ENCODE measurements at places on chromosomes 12 and 14.

DNA sequence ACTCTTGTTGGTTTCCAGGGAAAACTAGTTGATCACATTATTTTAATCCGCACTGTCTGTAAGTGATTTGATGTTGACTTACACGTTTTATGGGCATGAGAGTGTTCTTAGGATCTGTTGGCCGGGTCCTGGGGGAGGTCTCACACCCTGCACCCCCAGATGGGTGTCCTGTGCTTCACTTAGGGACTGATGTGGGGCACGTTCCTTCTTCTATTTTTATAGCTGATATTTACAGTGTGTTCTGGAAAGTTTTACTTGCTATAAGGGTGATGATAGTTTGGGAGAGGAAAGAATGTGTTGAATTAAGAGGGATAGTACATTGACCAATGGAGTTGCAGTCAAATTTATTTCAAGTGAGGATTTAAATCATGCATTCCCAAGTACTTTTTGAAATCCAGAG, 96.5 kb upstream of the DYNC1H1 start:
- no peaks in the 10 kb centered on the region for H3K4me1 ChIP-seq
- H3K4me3 ChIP-seq = no peak overlapping the region
- no peaks in the 10 kb centered on the region for H3K27me3 ChIP-seq
- H3K36me3 ChIP-seq = no peaks in the 10 kb centered on the region

GRCh38 chr12:32901553-32901952, 5.0 kb upstream of the PKP2 start:
- DNase-seq = no peak
- peaks cover 4% of the 10 kb centered on the region for H3K4me1 ChIP-seq
- H3K36me3 ChIP-seq = no peaks in the 10 kb centered on the region
- no peak overlapping the region for H3K4me3 ChIP-seq
- H3K27ac ChIP-seq = no peak overlapping the region

DNA sequence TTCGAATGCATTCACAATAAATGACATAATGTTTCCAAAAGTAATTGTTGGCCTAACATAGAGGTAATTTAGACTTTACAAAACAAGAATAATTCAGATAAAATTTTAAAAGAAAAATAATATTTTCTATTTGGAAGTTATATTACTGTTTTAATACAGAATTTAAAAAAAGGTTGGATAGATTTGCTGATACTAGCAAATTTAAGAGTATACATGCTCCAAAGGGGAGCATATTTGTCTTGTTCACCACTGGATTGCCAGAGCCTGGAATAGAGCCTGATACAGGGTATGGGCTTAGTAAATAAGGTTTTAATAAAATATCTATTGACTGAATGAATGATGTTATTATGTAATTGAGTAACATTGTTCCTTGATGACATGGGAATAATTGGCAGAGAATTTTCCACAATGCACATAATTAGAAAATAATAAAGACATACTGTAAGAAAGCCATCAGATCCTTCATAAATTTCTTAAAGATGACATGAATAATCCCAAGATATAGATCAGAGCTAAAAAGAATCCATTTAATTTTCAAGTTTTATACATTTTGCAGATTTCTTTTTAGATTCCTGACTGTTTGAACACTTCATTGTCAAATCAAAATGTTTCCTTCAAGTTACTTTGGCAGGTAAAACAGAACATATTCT, 305.3 kb downstream of the SLC6A15 start:
- H3K27ac ChIP-seq = no peak overlapping the region
- no peaks in the 10 kb centered on the region for H3K27me3 ChIP-seq

DNA sequence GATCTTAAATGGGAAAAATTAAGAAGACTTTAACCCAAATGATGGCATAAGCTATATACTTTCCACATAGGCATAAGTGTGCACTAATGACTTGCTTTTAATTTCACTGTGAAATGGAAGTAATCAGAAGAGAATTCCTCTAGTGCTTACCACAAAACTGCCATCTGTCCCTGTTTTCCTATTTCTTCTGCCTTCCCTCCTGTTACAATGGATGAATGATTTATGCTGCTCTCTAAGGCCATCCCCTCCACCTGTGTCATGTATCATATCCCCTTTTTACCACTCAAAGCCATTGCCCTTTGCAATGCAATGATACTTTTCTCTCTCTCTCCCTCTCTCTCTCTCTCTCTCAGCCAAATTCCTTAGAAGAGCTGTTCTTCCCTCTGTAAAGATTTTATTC, 109.1 kb downstream of the C12orf50 start:
- no peaks in the 10 kb centered on the region for H3K4me1 ChIP-seq
- no peak overlapping the region for H3K4me3 ChIP-seq
- H3K36me3 ChIP-seq = no peaks in the 10 kb centered on the region
- no peak for DNase-seq
- no peaks in the 10 kb centered on the region for H3K27me3 ChIP-seq

- H3K27me3 ChIP-seq = peaks cover 24% of the 10 kb centered on the region
- H3K4me3 ChIP-seq = no peak overlapping the region
- no peaks in the 10 kb centered on the region for H3K4me1 ChIP-seq
- H3K27ac ChIP-seq = no peak overlapping the region
- no peaks in the 10 kb centered on the region for H3K36me3 ChIP-seq
- DNase-seq = no peak
These were observed 34.3 kb downstream of the NKX2-1 start for GRCh38 chr14:36485773-36486172.

DNA sequence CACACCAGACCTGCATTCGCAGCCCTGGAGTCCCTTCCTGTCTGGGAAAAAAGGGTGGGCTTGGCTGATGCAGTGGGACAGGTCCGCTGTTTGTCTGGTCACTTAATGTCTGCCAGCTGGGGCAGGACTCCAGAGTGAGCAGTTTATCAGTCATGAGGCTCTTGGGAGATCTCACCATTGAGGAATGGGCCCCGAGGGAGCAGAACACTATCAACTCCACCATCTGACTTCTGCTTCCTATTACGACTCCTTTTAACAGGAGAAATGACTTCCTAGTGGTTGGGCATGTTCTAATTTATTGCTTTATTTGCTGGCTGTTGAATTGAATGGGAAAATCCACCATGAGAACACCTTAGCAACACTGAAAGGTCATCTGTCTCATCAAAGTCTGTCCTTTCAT, 182.5 kb upstream of the RASSF8 start:
- H3K27ac ChIP-seq = peak overlapping the region; percentile 4
- no peaks in the 10 kb centered on the region for H3K4me1 ChIP-seq
- DNase-seq = no peak
- no peaks in the 10 kb centered on the region for H3K27me3 ChIP-seq
- no peaks in the 10 kb centered on the region for H3K36me3 ChIP-seq
- H3K4me3 ChIP-seq = no peak overlapping the region

DNA sequence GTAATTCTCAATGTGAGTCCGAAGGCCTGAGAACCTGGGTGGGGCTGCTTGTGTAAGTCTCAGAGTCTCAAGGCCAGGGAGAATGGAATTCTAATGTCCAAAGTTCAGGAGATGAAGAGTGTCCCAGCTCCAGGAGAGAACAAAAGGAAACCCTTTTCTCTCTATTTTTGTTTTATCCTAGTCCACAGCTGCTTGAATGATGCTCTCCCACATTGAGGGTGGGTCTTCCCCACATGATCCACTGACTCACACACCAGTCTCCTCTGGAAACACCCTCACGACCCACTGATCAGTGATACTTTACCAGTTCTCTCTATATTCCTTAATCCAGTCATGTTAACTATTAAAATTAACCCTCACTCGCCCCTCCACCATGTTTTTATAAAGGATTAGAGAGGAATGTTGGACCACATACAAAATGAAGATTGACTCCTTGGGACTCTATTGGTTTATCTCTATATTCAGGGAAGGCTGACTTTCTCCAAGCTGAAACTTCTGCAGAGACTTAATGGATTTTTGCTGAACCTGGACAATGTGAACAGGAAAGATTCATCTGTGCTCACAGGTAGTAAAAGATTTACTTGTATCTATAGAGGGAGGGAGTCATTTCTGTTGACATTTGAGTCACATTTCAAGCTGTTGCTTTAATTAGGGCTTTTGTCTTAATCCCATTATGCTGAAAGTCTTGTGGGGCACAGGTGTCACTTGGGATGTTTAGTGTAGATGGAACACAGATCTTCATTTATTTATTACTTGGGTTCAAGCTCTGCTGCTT, 1061.0 kb upstream of the TMEM132C start:
- no peaks in the 10 kb centered on the region for H3K27me3 ChIP-seq
- no peak overlapping the region for H3K4me3 ChIP-seq
- H3K4me1 ChIP-seq = no peaks in the 10 kb centered on the region
- H3K27ac ChIP-seq = no peak overlapping the region

DNA sequence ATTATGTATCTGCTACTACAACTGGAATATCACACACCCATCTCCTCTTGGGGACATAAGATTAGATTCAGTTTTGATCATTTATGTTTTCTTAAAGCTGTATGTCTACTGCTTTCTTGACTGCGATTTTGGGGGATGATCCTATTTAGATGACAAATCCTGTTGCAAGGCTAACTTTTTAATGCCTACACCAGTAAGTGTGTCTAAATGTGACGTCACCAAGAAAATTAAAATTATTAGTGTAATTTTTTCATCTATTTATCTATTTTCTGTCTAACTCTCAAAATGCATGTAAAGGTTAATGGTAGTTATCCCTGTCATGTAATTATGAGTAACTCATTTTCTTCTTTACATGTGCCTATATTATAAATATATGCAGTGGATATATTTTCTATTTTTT, 170.9 kb upstream of the PPFIA2 start:
- no peak for DNase-seq
- no peak overlapping the region for H3K27ac ChIP-seq
- H3K27me3 ChIP-seq = no peaks in the 10 kb centered on the region
- no peaks in the 10 kb centered on the region for H3K36me3 ChIP-seq

DNA sequence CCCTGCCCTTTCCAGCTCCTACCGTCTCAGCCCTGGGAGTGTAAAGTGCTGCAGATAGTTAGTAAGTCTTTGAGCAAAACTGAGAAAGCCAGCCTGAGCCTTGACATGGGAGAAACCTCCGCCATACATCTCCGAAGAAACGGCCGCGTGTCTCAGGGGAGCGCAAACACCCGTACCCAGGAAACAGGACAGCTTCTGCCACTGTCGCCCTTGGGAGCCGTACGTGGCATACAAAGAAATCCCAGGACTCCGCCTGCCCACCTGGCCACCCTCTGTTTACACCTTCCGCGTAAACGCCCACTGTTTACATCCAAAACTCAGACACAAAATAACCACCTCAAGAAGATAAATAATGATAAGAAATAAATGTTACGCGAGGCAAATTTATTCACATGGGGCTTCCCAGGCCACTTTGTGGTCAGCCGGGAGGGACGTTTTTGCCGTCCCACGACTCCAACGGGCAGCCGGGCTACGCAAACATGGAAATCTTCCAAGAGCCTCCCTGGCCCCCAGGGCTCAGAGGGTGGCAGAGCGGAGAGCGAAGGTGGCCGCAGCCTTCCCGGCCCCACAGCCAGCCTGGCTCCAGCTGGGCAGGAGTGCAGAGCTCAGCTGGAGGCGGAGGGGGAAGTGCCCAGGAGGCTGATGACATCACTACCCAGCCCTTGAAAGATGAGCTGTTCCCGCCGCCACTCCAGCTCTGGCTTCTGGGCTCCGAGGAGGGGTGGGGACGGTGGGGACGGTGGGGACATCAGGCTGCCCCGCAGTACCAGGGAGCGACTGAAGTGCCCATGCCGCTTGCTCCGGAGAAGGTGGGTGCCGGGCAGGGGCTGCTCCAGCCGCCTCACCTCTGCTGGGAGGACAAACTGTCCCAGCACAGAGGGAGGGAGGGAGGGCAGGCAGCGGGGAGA, at the start of gene BDKRB2:
Gene BDKRB2, plus strand, starts transcription at position 689 of the 908 bp plus-strand sequence. CDS start 32,269 bp downstream, outside the sequence.
- no peaks in the 10 kb centered on the region for H3K36me3 ChIP-seq
- H3K27me3 ChIP-seq = no peaks in the 10 kb centered on the region
- no peaks in the 10 kb centered on the region for H3K4me1 ChIP-seq
- DNase-seq = peak; percentile 77
- peak within 1 kb of the TSS; percentile 84 for H3K27ac ChIP-seq

GRCh38 chr12:28974166-28974565, 174.9 kb upstream of the FAR2 start:
- H3K36me3 ChIP-seq = no peaks in the 10 kb centered on the region
- H3K4me3 ChIP-seq = no peak overlapping the region
- H3K4me1 ChIP-seq = no peaks in the 10 kb centered on the region
- H3K27me3 ChIP-seq = no peaks in the 10 kb centered on the region
- no peak for DNase-seq
- H3K27ac ChIP-seq = no peak overlapping the region

DNA sequence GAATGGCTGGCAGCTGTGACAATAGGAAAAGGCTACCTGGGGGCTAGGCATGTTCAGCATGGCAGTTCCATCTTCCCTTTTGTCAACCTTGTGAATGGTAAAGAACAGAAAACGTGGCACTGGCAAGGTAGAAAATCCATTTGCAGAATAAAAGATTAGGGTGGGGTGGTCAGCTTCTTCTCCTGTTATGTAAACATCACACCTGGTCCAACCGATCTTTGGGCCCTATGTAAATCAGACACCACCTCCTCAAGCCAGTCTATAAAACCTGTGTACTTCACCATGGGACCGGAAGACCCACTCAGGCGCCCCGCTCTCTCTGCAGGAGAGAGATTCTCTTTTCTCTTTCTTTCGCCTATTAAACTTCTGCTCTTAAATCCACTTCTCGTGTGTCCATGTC, 19.6 kb upstream of the TMEM30B start:
- H3K4me1 ChIP-seq = no peaks in the 10 kb centered on the region
- DNase-seq = no peak
- H3K4me3 ChIP-seq = no peak overlapping the region
- H3K36me3 ChIP-seq = no peaks in the 10 kb centered on the region
- no peak overlapping the region for H3K27ac ChIP-seq

DNA sequence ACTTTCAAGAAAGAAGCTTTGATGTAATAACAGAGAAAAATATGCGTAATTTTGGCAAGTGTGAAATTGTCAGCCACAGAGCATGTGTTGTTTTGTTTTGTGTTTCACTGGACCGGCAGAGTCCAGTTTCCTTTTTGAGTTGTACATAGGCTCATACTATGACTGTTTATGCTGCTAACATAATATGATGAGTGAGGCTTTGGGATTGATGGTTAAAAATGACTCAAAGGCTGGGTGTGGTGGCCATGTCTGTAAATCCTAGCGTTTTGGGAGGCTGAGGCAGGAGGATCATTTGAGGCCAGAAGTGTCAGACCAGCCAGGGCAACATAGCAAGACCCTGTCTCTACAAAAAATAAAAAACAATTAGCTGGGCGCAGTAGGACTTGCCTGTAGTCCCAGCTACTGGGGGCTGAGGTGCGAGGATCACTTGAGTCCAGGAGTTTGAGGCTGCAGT, 487.9 kb downstream of the PCNX1 start:
- no peak for DNase-seq
- H3K4me3 ChIP-seq = no peak overlapping the region
- no peaks in the 10 kb centered on the region for H3K4me1 ChIP-seq
- no peaks in the 10 kb centered on the region for H3K36me3 ChIP-seq
- no peak overlapping the region for H3K27ac ChIP-seq
- H3K27me3 ChIP-seq = no peaks in the 10 kb centered on the region

DNA sequence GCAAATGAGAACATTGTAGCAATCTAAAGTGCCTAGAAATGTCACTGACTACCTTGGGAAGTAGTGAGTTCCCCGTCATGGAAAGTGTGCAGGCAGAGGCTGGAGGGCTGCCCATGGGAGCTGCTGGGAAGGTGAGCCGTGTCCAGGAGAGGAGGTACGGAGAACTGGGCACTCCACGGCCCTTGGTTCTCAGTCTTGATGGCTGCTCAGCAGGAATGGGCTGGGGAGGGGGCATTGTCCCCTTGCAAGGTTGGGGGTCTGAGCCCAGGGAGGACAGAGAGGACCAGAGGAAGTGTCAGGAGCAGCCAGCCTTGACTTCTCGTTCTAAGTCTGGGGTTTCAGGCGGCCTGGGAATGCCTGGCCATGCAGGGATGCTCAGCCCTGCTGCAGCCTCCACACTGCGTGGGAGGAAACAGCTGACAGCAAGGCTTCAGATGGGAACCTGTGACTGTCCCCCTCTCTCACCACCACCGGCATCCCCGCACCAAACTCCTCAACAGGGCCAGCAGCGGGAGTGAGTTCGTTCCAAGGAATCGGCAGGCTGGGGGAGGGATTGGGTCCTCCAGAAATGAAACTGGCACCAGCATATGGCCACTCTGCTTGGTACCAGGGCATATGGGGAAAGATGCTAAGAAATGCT, 140.2 kb downstream of the BCL11B start:
- no peaks in the 10 kb centered on the region for H3K4me1 ChIP-seq
- H3K27me3 ChIP-seq = no peaks in the 10 kb centered on the region
- H3K4me3 ChIP-seq = no peak overlapping the region
- H3K36me3 ChIP-seq = no peaks in the 10 kb centered on the region
